ENCODE measurements at places on chromosomes 16 and 17.

- no peak for DNase-seq
Measured at GRCh38 chr17:74697515-74697914, 15.2 kb downstream of the CD300LF start.

DNA sequence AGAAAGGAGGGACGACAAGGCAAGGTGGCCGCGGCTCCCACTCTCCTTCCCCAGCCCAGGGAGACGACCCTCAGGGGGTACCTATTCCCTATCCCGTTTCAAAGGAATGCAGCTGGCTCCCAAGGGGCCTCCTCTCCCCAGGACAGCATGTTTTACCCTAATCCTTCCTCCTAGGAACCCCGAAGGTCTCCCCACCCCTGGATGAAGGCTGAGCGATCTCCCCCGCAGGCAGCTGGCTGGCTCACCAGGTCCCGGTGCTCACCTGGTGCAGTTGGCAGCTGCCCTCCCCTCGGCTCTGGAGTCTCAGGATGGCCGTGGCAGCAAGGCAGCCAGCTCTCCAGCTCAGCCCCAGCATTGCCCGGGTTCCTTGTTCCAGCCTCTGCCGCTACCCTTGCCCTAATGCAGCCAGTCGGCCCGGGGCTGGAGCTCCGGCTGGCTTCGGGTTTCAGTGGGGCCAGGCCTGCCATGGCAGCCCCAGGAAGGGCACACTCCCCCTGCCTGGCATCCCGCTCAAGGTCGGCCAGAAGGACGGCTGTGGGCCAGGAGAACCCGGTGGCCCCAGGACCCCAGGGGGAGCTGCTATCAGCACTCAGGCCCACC is 4.6 kb downstream of the CLUH start:
- no peak for DNase-seq

GRCh38 chr17:65278050-65278819 is 141.1 kb downstream of the RGS9 start:
- DNase-seq = peak; percentile 71

- no peak for DNase-seq
Measured at GRCh38 chr16:89344846-89345611, 127.5 kb downstream of the ZNF778 start.

DNA sequence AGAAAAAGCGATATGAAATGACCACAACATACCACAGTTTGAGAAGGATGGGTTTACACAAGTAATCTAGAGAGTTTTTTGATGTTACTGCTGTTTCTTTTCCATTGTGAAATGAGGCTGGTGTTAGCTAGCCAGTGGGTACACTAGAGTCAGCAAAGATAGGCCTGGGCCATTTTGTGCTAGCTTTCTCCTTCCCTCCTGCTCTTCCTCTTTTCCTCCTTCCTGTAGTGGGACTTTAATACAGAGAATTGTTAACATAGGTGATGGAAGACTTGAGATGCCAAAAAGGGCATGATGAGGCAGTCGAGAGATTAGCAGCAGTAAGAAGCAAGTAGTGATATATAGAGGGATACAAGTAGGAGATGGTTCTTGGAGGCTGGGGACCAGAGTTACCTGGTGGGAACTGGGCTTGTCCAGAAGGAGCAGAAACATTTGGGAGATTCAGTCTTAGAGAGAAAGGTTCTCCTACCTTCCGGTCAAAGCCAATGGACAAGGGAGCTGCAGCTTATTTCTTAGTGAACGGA is 7.7 kb downstream of the NSRP1 start:
- no peak for DNase-seq

GRCh38 chr16:7470344-7470743 is 137.7 kb downstream of the RBFOX1 start:
- no peak for DNase-seq

DNA sequence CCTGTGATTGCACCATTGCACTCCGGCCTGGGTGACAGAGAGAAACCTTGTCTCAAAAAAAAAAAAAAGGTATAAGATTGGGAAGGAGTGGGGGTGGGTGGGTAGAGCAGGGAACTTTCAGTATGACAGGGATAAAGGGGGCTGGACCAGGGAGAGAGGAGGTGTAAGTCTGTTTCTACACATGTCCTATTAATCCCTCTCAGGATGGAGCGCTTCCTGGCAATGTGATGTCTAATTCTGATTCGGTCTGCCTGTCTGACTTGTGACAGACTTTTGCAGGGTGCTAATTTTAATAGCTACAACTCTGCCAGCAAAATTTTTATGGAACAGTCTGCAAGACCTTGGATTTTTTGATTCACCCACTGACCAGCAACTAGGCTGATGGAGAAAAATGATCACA is 53.8 kb upstream of the SLC25A19 start:
- DNase-seq = no peak

GRCh38 chr17:17590883-17591354 is 589 bp downstream of the PEMT start:
- no peak for DNase-seq

All from D341Med (cell line).